ENCODE measurements at places on chromosomes 7 and 10.

DNA sequence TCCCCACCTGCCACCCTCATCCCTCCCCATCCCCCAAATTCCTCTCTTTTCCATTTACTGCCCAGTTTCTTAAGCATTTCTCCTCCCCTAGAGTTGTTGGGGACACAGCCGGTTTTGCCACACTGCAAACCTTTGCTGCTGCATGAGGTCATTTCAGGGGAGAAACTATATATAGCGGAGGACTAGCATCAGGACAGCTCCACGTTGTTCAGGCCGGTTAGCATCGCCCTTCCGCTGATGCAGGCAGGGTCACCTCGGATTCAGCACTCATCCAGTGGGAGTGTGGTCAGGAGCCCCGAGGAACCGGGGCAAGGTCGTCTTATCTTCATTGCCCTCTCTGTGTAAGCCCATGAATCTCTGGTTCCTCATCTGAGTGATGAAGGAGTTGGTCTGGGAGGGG lies 15.6 kb downstream of the UBTD1 start:
- DNase-seq = no peak

DNA sequence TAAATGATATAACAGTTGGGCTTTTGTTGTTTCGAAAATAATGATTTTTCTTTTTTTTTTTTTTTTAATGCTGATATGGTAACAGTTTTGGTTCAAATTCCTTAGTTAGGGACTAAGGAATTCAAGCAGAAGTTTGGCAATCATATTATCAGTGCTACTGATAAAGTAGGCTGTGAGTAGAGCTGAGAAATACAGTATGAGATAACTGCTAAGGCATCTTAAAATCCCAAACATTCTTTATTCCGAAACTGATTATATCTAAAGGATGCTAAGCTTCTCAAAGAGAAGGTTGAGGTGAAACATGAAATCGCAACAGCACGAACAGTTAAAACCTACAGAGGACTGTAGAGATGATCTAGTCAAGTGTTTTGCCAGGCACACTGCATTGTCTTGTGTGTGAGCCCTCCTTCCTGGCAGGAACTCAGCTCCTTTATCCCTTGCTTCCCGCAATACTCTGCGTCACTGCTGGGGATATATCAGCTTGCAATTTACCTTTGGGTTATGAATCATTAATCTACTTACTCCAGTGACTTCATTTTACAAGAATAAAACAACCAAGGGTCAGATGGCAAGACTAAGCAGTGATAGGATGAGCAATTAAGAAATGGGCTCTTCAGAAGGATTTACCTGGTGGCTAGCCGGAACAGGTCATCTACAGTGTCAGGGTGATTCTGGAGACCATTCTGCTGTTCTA lies 36.7 kb downstream of the IRF5 start:
- DNase-seq = no peak

- no peak for DNase-seq
Observed at GRCh38 chr7:17015598-17016031, 133.8 kb upstream of the AGR3 start.

- no peak for DNase-seq
Observed at GRCh38 chr7:117791877-117792780, 81.1 kb downstream of the CTTNBP2 start.

GRCh38 chr10:132460071-132460470 lies 63.1 kb downstream of the PWWP2B start:
- no peak for DNase-seq

- no peak for DNase-seq
Observed at GRCh38 chr7:20083781-20084180, 133.4 kb downstream of the MACC1 start.

GRCh38 chr7:81138870-81139269 lies 220.0 kb upstream of the SEMA3C start:
- DNase-seq = no peak

- no peak for DNase-seq
Observed at GRCh38 chr10:1094112-1095057, 38.2 kb downstream of the WDR37 start.

- DNase-seq = no peak
Observed at GRCh38 chr7:116621649-116622048, 50.3 kb upstream of the MET start.

DNA sequence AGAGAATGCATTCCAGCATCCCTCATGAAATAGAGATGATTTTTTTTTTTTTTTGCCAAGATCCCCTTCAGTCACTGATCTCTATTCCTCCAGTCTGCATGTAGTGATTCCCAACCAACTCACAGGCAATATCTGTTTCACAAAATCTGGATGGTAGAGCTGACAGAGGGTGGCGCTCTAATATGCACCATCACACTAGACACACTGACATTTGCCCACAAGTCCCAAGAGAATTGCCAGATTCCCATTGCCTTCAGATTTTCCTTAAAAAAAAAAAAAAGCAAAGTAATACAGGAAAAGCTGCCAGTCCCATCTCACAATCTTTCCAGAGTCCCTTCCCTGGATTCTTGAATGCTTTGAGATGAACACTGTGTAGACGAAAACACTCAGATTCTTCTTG lies 301.0 kb downstream of the SORCS1 start:
- DNase-seq = no peak

- peak; percentile 51 for DNase-seq
Observed at GRCh38 chr7:5596046-5596895, 172.6 kb upstream of the TNRC18 start.

DNA sequence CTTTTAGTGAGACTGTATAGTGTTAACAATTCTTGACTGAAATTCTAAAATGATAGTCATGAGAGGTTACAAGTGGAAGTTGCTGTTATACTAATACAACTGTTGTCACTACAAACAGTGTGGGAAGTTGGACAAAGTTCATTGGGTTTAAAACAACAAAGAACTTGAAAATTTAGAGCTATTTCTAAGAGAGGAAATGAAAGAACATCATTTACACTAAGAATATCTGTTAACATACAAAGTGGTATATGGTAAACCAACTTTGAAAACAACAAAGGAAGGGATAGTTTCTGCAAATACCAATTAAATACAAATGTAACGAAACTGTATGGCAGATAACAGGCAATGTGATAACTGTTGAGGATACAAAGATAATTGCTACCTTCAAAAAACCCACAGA lies 11.6 kb downstream of the MTPN start:
- no peak for DNase-seq

DNA sequence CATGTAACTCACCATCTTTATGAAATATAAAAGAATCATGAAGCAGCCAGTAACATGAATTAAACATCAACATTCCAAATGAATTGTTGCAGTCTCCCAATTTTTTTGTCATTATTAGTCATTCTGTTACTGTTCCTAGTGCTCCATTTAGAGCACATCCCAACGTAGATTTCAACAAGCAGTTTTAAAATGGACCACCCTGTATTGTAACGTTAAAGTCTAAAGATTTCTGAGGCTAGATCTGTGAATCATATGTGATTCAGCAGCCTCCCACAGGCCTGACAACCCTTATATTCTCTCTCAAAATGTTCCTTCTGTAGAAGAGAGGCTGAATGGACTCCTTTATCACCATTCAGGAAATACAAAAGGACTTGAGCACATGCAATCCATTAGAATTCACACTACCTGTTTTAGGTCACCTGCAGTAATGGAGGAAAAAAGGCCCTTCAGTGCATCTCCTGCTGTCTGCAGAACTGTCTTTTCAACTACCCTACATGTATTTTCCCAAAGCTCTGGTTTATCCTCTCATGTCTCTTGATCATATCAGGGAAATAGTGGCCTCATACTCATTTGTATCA lies 81.4 kb downstream of the CACNA2D1 start:
- DNase-seq = no peak

DNA sequence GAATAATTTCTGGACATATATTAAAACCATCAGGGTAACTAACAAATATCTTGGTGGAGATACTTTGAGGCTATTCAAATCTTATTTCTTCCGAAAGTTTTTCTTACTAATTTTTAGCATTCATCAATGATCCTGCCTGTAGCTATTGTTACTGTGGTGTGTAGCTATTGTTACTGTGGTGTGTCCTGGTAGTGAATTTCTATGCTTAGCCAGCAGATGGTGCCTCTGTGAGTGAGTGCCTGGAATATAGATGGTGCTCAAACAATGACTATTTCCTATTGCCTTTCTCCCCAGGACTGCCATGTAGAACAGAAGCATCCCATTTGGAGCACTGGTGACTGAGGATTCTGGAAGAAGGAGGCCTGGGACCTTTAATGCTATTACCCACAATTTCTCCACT lies 245.7 kb downstream of the CCSER2 start:
- DNase-seq = no peak

DNA sequence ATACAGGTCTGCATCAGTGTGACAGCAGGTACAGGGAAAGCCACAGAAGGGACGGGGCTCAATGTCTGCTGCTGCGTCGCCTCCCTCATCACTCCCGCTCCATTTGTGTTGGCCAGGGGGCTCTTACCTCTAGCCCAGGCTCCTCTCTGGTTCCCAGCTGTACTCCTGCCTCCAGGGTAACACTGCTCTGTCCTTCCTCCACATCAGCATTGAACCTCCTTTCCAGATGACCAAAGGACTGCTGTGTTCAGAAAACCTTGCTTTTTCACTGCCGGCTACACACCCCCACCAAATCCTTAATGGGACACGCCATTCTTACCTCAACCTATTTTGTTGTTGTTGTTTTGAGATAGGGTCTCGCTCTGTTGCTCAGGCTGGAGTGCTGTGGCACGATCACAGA lies 2.1 kb upstream of the TMEM236 start:
- DNase-seq = no peak

DNA sequence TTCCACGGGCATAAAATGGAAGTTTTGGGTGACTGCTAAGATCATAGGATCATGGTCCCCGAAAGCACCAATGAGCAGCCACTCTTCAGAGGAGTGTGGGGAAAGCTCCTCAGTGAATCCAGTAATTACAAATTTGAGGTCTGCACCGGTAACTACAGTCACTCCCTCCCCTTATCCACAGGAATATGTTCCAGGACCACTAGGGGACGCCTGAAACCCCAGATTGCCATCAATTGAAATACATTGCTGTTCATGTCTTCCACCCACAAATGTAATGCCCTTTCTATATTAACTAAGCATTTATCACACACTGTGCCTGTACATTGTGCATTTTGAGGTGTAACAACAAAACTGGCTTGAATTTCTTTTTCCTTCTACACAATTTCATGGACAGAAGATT lies 447.9 kb upstream of the PFKP start:
- DNase-seq = no peak

- no peak for DNase-seq
Observed at GRCh38 chr7:73648593-73649332, 18.9 kb upstream of the VPS37D start.

- no peak for DNase-seq
Observed at GRCh38 chr7:2720024-2720423, 32.0 kb downstream of the AMZ1 start.

- no peak for DNase-seq
Observed at GRCh38 chr10:788796-789748, 99.6 kb upstream of the DIP2C start.

DNA sequence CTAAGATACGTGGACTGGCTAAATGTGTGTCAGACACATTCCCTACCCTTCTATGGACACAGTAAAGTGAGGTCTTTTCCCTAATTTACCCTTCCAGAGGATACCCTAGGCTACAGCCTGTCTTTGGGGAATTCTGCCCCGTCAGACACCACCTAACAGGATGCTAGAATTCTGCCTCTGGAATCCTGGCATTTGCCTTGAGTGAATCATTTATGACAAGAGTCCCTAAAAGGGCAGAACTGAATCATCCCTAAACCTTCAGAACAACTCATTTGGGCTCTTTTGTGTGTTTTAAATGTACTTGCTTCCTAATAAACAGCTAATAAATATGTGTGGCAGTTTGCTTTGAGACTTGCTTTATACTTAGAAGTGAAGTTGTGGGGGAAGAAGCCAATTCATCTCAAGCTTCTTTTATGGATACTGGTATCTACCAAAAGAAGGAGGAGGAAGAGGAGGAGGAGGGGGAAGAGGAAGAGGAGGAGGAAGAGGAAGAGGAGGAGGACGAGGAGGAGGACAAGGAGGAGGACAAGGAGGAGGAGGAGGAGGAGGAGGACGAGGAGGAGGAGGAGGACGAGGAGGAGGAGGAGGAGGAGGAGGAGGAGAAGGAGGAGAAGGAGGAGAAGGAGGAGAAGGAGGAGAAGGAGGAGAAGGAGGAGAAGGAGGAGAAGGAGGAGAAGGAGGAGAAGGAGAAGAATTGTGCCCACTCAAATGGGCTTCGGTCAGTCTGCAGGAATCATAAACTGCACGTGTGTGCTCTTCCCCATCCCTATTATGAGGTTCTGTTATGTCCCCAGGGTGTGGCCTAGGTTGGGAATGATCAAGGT lies 27.1 kb downstream of the PARP12 start:
- DNase-seq = no peak

DNA sequence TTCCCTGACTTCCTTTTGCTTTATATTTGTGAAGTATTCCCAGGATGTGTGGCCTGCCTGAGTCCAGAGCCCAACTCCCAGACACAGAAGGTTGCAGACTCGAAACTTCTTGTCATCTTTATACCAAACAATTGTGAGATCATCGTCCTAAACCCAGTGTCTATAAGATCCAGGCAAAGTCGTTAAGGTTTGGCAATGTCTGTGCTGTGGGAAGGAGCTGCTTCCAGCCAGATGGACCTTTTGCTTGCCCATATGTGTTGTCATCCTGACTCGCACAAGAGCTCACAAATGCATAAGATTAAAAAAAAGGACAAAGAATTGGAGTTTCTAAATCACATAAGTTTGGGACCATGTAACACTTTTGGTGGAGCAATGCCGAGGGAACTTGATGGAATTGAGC lies 37.0 kb downstream of the WNT2 start:
- DNase-seq = no peak

- no peak for DNase-seq
Observed at GRCh38 chr10:92110039-92110794, 180.7 kb downstream of the CPEB3 start.

- no peak for DNase-seq
Observed at GRCh38 chr10:63227207-63227895, 94.2 kb downstream of the NRBF2 start.

DNA sequence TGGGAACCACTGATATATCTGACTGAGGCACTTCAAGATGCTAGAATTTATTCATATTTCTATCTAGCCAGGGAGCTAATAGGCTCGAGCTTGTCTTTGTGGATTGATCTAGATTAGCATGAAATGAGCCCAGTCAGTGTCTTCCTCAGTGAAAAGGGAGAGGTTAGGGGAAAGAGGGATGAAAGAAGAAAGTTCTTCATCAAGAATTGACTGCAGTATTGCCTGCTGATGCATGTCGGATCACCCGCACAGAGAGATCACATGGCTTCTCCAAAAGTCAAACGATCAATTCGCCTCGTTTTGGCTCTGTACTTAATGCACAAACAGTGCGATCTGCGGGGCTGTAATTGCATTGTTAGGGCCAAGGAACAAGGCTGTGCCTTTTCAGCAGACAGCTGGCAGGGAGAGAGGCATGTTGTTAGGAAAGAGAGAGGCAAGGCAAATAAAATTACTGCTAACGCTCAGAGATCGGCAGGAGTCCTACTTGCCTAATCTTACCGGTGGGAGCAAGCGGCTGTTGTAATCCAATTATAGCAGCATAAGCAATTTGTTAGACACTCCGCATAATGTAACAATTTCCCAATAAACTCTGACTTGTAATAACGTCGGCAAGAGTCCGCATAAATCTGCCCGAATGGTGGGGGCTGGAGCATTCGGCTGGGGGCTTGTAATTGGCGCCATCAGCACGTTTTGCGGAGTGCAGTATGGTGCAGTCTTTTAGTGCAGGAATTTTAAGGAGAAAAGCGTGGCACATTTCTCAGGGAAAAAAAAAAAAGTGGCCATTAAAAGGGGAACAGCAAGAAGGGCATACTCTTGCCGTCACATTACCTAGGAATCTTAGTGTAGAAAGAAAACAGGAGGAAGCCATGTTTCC lies 102.1 kb downstream of the POLL start:
- no peak for DNase-seq
